ENCODE measurements at places on chromosomes 6 and 20.

GRCh38 chr20:38961530-38962043 lies 557 bp upstream of the DHX35 start:
- no peak for DNase-seq

DNA sequence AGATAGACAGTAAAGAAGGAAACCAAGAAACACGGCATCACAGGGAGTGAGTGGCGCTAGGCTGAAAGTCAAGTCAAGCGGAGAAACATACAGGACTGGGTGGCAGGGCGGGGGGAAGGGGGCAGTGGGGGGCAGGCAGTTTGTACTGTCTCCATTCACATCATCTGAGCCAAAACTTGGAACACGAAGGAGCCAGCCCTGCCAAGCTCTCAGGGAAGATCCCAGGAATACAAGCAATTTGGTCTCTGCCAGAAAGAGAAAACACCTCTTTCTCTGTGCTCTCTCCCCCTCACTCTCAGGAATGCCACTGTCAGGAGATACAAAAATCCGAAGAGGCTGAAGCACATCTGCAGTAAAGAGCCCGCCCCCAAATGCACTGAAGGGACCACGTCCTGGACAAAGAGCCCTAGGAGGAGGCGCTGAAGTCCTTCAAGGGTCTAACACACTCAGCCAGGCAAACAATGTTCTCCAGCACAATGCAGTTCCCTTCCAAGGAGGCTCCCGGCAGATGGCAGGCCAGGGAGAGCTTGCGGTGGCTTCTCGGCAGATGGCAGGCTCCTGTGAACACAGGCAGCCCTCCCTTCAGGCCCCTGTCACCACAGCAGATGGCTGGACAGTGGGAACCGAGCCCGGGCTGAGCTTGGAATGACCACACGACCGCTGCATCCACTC lies 90.0 kb downstream of the ATP9A start:
- DNase-seq: no peak

- DNase-seq: no peak
Measured at GRCh38 chr6:139129284-139129683, 5.6 kb upstream of the HECA start.

- no peak for DNase-seq
Measured at GRCh38 chr6:163432300-163432699, 17.8 kb downstream of the QKI start.

DNA sequence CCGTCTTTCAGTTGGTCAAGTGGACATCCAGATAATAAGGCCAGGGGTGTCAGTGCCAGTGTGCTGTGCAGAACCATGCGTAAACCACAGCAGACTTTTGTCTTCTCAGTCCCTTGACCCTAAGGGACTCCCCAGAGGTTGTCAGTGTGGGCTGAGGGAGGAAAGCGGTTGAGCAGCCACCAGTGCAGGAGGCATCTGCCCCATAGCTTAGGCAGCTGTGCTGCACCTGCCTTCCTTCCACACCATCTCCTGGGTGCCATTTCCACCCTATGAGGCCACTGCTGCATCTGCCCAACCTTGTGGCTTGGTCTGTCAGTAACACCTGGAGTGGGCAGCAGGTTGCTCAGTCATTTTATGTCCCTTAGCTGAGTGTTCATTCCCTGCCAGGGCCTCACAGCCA lies 26.0 kb downstream of the PRPF6 start:
- no peak for DNase-seq

- no peak for DNase-seq
Measured at GRCh38 chr6:157831424-157832249, 8.6 kb downstream of the SNX9 start.

GRCh38 chr20:34375977-34376430 lies 12.9 kb downstream of the ITCH start:
- DNase-seq: no peak
